ENCODE measurements at places on chromosomes 1 and 21.
A peak's percentile ranks its signal among the peaks of the same experiment; 100 is the strongest.

DNA sequence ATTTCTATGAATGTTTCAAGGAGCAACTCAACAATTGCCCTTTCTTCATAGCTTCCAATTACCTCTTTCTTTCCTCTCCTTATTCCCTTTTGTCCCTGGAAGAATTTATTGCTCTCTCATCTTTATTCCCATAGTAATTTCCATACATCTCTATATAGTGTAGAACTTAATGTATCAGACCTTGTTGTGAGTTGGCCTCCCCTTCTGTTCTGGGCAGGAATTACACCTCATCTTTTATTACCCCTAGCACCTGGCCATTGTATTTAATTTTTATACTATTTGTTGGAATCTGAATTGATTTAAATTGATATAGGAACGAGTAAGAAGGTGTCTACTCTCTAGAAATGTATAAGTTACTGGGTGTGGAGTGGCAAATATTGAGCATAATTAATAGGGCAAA is 114.5 kb downstream of the CACHD1 start:
- no peak for DNase-seq

DNA sequence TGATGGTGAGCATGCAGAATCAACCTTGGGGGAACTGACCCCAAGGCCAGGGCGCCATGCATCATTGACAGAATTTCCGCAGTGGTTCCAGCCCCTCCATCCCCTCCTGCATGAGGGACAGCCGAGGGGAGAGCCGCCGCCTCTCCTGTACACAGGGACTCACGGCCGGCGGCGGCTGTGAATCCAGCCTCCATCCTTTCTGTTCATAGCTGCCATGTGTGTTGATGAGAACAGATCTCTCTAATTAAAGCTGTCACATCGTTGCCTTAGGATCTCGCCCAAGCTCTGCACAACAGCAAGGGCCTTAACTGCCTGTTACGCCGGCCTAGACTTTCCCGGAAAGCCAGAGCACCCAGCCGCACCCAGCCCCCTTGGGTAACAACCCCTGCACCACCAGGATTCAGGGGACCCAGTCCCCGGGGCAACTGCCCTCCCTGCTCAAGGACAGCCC is 151.6 kb downstream of the NPHP4 start:
- no peak for DNase-seq

DNA sequence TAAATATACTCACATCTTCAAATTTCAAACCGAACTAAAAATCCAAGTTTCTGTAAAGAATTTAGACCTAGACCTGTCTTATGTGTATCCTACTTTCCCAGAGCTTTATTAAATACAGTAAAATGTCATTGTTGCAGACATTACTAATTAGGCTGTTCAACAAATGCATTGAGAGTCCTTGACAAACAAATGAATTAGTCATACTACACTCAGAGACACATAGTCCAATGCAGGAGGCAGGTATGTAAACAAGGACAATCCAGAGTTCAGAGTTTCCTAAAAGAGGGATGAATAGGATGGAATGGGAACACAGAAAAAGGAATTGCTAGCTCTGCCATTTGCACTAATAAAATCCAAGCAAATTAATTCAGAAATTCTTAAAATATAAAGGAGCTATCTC is 1.6 kb upstream of the EGLN1 start:
- no peak for DNase-seq

- peak; percentile 98 for DNase-seq
Measured at GRCh38 chr1:108646648-108647269, 14.1 kb downstream of the HENMT1 start.
